ENCODE measurements at places on chromosomes 16 and 17. TPM values are rescaled to one million over a fixed set of nuclear protein-coding genes. Genes with fewer than 3 reads are reported as not detected.

DNA sequence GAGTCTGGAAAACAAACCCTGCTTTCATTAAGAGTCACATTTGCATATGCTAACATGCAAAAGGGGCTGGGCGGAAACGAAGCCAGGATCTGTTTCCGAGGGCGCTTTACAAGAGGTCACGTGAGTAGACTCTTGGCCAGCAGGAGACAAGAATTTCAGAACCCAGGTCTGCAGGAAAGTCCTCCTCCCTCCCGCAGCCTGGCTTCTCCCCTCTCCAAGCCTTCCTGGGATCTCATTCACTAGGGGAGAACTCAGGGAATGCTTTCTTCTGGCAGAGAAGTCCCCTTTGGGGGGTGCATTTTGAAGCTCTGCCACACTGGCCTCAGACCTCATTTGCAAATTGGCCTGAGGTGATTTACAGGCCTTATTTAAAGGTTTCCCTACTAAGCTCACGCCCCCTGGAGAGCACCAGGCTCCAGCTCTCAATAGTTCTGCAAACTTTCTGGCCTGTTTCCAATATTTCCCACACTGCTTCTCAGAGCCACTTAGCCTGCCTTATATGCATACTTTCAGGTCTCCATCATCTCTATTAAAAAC is 57.2 kb upstream of the CACNG5 start:
- no peak for DNase-seq

DNA sequence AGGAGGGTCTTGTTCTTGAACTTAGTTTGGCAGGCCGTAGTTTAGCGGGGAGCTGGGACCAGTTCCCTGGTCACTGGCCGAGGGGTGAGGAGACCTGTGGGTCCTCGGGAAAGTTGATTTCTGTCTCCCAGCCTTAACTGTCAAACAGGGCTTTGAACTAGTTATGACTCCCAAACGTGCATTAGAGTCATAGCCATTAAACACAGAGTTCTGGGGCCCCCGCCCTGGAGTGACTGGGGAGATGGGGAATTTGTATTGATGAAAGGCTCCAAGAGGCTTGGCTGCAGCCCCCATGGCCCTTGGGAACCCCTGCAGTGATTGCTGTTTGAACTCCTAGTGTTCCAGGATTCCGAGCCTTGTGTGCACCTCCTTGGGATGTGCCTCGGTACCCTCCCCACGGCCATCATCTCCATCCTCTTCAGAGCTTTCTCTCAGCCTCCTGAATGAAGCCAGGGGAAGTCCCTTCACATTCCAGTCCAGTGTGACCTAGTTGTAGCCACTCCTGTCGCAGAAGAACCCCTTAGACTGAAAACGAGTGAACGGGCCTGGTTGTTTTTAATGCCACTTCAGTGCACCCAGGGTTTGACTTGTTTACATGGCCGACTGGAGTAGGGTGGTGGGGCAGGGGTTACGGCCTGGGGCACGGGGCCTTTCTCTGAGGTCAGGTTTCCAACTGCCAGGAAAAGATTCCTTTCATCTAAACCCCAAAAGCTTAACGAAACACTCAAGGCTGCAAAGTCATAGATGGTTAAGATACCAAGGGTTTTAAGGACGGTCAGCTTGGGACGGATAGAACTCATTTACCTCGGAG is 1.4 kb downstream of the MPRIP start:
- DNase-seq, result peak; percentile 86

DNA sequence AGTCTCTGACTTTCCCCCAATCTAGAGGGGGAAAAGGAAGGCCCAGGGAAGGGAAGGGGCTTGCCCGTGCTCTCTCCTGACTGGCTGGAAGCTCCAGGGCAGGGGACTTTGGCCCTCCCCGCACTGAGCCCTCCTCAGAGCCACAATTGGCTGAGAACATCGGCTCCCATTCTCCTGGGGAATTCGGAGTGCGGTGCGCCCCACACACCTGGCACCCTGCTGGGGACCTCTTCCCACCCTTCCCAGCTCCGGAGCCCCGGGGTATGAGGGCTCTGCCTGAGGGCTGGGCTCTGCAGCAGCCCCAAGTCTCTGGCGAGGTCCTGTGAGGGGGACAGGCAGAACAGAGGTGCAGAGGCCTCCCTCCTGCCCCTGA is 36.0 kb downstream of the PIMREG start:
- DNase-seq, result no peak

DNA sequence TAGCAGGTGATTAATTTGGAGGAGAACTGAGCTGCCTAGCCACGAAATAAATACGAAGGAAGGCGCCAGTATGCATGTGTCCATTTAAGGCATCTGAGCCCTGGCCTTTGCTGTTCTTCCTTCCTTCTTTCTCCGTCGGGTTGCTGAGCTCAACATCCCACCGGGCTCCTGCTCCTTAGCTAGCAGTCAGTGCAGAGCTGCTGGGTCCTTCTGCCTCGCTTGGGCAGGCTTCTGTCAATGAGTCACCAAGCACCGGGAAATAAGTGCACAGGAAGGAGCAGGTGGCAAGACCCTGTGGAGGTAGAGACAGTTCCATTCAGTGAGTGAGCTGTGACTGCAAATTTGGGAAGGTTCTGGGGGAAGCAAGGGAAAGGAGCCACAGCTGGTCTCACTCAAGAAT is 120.7 kb downstream of the CCDC182 start:
- DNase-seq, result no peak

DNA sequence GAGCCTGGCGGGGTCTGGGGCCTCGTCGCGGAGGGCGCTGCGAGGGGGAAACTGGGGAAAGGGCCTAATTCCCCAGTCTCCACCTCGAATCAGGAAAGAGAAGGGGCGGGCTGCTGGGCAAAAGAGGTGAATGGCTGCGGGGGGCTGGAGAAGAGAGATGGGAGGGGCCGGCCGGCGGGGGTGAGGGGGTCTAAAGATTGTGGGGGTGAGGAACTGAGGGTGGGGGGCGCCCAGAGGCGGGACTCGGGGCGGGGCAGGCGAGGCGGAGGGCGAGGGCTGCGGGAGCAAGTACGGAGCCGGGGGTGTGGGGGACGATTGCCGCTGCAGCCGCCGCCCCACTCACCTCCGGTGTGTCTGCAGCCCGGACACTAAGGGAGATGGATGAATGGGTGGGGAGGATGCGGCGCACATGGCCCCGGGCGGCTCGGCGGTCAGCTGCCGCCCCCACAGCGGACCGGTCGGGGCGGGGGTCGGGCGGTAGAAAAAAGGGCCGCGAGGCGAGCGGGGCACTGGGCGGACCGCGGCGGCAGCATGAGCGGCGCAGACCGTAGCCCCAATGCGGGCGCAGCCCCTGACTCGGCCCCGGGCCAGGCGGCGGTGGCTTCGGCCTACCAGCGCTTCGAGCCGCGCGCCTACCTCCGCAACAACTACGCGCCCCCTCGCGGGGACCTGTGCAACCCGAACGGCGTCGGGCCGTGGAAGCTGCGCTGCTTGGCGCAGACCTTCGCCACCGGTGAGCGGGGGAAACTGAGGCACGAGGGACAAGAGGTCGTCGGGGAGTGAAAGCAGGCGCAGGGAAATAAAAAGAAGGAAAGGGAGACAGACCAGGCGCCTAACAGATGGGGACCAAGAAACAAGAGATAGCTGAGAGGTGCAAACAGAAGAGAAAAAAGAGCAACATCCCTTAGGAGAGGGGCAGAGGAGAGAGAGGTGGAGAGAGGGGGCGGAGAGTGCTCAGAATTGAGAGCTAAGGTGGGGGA is at the start of gene PNMT:
Gene PNMT, plus strand, starts transcription at position 509 of the 980 bp plus-strand sequence. Its CDS starts 23 bp downstream, at position 532.
- no peak for DNase-seq

- no peak for DNase-seq
Measured at GRCh38 chr17:71084219-71084618, 914.9 kb downstream of the KCNJ2 start.

DNA sequence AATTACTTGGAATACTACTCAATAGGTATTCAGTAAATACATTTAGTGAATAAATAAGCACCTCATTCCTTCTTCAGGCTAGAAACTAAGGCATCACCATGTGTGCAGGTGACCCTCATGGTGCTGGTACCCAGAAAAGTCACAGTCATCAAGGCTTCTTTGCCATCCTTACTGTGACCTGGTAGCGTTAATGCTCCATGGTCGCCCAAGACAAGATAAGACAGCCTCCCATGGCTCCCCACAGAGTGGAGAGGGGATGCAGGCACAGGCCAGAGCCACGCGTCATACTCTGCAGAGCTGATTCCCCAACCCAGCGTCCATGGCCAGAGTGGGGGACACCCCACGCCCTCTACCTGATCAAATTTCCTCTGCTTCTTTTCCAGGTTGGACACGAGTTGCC is 73.8 kb downstream of the NDE1 start:
- no peak for DNase-seq

GRCh38 chr16:83402160-83402814 is 405.5 kb upstream of the HSBP1 start:
- DNase-seq, result no peak

GRCh38 chr16:1089822-1090619 is 6.0 kb downstream of the C1QTNF8 start:
- peak; percentile 31 for DNase-seq

DNA sequence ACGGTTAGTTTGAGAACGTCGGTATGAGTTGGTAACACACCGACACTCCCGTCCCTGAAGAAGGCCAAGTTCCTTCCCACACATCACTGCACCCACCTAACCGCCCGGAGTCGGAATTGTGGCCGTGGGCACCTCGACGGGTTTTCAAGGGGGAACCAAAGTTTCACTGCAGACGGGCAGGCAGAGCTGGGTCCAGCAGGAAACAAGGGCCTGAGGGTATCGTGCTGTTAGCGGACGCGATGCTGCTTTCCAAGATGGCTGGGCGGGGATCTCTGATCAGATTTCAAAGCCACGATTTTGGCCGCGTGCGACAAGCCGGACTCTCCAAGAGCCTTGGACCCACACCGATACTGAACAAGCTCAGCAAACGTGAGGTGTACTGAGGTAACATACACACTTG is 82.3 kb upstream of the DOC2B start:
- no peak for DNase-seq

GRCh38 chr17:77459018-77459755 is 318.4 kb downstream of the SEC14L1 start:
- no peak for DNase-seq

DNA sequence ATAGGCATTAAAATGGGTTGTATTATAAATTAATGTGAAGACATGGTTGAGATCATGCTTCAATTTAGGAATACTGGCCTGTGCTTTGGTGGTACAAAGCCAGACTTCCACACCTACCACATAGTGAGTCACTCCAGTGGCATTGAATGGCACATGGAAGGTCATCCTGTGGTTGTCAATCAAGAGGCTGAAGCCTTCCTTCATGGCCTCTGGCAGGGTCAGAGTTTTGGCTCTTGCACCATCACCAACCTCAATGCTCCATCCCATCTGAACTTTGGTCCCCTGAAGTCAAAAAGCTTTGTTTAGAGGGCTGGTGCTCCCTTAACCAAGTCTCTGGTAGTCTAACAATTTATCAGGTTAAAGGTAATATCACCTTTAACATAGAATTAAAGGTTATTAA is 6.1 kb downstream of the ZP2 start:
- DNase-seq, result no peak

DNA sequence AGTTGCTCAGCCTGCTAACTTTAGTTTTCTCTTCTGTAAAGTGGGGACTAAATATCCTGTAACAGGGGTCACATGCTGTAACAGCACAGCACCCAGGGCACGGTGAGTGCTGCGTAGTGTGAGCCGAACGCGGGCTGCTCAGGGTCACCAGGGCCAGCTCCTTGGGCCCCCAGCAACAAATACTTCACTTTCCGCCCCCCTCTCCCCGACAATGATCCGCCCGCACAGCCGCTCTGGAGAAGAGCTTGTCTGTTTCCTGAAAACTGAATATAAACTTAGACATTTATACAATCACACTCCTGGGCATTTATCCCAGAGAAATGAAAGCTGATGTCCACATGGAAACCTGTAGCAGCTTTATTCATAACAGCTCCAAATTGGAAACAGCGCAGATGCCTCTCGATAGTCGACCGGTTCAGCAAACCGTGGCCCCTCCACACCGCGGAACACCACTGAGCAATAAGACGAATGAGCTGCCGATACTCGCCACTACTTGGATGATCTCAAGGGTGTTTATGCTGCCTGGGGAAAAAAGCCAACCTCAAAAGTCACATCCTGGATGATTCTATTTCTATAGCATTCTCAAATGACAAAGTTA is 267.2 kb downstream of the PARN start:
- DNase-seq, result no peak

DNA sequence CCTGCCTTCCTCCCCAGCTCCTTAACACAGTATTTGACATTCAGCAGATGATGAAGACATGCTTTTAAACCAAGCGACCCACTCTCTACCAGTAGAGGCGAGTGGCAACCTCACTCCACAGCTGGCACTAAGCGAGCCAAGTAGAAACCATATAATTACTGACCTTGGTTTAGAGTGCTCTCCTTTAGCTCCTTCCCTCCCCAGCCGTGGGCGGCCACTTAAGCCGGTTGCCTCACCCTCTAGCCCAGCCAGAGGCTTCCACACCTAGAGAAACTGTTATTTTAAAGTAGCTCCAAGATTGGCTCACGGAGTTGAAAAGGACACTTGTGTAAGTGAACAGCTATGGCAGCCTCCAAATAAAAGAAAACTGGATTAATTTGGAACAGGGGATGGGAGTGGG is 109.1 kb upstream of the CRHR1 start:
- DNase-seq, result no peak

DNA sequence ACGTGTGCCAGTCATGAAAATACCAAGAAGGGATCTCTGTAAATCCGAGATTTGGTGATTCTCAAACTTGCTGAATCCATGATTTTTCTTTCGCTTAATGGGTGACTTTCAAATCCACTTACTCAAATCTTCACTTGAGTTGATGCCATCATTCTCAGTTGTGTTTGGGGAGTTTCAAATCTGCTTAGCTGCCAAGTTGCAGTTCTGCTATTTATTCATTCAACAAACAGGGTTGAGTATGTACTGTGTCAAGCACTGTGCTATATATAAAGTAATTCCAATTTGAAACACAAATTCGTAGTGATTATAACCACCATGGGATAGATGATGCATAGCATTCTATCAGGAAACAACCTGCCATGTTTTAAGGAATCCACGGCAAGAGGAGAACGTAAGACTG is 394.3 kb downstream of the CDH13 start:
- no peak for DNase-seq

Gene LPO
- total RNA-seq, result not detected

Gene C16orf46
- 2.0 TPM for total RNA-seq

Gene SMIM36
- total RNA-seq, result not detected

Gene CD300LB
- not detected for total RNA-seq

Gene IGSF6
- total RNA-seq, result 0.69 TPM

Gene IL17C
- total RNA-seq, result not detected

Data from lower leg skin (tissue), 4 donors.